SW480 (cell line): ENCODE measurements at places on chromosomes 13 and 19.

- DNase-seq, result no peak
Observed at GRCh38 chr19:19094513-19094912, 30.7 kb downstream of the SLC25A42 start.

DNA sequence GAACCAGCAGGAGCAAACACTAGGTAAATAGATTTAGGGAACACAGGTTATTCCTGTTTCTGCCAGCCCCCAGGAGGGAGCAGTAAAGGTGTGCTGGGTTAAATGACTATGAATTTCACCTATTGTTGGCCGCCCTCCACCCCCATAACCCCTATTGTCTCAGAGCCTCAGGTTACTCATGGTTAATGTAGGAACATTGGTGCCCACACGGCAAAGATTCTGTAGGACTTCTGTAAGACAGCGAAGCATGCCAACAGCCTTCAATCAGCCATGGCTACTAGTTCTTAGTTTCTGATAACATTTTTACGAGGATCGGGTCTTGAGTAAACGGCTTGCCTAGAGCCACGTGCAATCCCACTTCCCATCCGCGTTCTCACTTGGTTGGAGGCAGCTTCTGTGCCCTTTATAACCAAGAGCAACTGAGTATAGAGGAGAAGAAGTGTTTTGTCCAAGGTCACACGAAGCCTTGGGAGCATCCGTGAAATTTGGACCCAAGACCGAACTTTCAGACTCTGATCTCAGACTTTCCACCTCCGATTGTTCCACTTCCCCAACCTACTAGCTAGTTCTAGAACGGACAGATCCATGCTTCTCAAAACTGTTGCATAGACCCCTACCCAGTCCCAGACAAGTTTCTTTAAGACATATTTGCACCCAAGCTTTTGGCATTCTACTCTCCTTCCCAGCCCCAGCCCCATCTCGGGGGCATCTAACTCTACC, 5.1 kb upstream of the CACNG8 start:
- no peak for DNase-seq

DNA sequence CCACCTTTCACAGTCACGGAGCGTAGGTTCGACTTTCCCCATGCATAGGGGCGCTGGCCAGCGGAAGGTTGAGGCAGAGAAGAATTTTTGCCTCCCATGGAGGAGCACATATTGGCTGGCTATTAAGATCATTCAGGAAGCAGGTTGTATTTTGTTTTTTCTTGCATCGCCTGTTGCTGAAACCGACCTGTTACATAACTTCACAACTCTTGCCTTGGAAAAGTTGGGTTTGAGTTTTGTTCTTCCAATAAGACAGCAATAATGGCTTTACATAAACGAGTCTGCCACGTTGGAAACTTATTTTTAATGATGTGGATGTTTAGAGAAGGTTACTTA, 1.4 kb downstream of the UPF1 start:
- DNase-seq, result no peak

GRCh38 chr19:4229179-4229931, at the start of gene EBI3:
EBI3 (plus strand) TSS chr19:4229523; CDS start chr19:4229551, 28 bp downstream.
- peak; percentile 28 for DNase-seq

- DNase-seq, result no peak
Observed at GRCh38 chr13:97548138-97548537, 114.2 kb downstream of the RAP2A start.

- no peak for DNase-seq
Observed at GRCh38 chr19:18338541-18338940, 1.9 kb upstream of the PGPEP1 start.

- no peak for DNase-seq
Observed at GRCh38 chr19:30017172-30017571, 75.1 kb downstream of the URI1 start.

DNA sequence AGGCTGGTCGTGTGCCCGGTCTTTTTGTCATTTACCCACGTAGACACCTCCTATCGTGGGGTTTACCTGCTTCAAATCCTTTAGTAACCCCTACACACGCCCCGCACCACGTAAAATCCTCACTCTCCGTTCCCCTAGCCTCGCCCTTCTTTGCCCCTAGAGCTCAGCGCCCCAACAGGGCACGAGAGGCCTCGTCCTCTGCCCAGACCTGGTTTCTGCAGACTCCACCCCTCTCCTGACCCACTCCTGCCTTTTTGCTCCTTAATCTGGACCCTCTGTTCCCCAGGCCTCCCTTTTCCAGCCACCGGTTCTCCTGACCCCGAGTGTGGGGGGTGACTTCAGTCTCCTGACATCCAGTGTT, 412 bp downstream of the ZNF528 start:
- no peak for DNase-seq

- no peak for DNase-seq
Observed at GRCh38 chr13:107208889-107209288, 641.0 kb upstream of the ARGLU1 start.

- no peak for DNase-seq
Observed at GRCh38 chr13:60347690-60348089, 49.3 kb upstream of the TDRD3 start.

- DNase-seq, result no peak
Observed at GRCh38 chr13:64626105-64626504, 2604.0 kb downstream of the PCDH9 start.

GRCh38 chr13:21979161-21979806, 308.4 kb downstream of the FGF9 start:
- no peak for DNase-seq

DNA sequence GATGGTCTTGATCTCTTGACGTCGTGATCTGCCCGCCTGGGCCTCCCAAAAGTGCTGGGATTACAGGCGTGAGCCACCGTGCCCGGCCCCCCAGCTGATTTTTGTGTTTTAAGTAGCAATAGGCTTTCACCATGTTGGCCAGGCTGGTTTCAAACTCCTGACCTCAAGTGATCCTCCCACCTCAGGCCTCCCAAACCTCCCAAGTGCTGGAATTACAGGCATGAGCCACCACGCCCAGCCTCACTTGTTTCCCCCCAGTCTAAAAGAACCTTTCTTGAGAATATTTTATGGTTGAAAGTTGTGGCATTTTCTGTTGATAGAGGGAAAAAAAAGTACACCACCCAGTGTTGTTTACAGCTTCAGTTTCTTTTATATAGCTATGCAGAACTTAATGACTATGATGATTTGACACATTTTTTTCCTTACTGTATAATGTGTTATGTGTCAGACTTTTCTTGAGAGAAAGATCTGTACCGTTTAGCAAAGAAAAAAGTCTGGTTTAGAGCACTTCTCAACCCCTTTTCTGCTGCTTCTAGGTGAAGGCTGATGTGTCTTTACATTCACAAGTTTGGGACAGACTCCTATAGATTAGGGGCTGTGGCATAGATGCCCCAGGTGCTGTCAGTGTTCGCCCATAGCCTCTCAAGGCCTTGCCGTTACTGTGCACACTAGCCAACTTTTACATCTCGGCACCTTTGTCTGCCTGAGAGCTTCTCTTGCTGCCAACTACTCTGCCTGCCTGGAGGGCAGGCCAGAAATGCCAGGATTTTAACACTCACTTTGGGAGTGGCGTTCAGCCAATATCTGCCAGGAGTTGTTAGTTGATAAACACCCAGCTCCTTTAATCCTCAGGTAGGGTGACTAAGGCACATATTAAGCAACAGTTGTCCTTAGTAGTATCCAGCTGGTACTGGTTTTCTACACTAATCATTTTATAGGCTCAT, 33.0 kb downstream of the KCTD4 start:
- DNase-seq, result peak; percentile 27

GRCh38 chr19:19155495-19156219, 14.4 kb downstream of the MEF2B start:
- DNase-seq, result no peak

DNA sequence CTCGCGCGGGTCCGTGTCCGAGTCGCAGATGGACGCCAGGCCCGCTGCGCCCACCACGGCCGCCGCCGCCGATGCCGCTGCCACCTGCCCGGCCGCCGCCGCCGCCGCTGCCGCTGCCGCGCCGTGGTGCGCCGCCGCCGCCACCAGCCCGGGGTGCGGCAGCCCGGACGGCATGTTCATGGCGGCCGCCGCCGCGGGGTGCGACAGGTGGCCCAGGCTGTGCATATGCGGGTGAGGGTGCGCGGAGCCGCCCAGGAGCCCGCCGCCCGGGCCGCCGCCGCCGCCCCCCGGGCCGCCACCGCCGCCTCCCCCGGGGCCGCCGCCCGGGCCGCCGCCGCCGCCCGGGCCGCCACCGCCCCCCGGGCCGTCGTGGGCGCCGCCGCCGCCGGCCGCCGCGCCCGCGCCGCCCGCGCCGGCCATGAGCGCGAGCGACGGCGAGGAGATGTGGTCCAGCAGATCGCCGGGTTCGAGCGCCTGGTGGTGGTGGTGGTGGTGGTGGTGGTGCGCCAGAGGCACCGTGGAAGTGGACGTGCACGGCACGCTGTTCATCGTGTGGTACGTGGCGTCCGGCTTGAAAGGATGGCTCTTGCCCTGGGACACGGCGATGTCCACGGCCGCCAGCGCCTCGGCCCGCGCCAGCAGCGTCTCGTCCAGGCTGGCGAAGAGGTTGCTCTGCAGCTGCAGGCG, 1.3 kb downstream of the POU4F1 start:
- no peak for DNase-seq

GRCh38 chr19:22634450-22634827, 315 bp downstream of the ZNF492 start:
- no peak for DNase-seq

- peak; percentile 94 for DNase-seq
Observed at GRCh38 chr19:47633517-47633916, 24.6 kb downstream of the BICRA start.

GRCh38 chr13:30371649-30372265, 50.5 kb upstream of the UBE2L5 start:
- peak; percentile 41 for DNase-seq

DNA sequence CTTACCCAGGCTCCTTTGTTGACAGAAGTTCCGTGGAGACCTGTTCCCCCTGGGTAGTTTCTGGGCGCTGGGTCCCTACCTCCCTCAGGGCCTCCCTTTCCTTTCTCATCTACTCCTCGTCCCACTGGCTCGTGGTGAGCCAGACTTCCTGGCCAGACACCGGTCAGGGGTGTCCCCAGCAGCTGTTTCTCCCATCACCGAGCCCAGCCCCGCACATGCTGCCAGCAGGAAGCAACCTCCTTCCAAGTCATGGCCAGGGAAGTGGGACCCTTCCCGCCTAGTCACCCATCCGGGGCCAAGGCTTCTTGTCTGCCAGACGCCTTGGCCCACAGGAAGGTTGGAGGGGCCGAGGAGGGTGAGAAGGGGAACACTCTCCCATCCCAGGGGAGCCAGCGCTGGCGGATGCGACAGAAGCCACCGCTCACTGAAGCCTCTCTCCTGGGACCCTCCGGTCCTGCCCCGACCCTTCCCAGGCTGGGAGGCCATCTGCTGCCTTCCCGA, 5.7 kb downstream of the PAK4 start:
- DNase-seq, result no peak

DNA sequence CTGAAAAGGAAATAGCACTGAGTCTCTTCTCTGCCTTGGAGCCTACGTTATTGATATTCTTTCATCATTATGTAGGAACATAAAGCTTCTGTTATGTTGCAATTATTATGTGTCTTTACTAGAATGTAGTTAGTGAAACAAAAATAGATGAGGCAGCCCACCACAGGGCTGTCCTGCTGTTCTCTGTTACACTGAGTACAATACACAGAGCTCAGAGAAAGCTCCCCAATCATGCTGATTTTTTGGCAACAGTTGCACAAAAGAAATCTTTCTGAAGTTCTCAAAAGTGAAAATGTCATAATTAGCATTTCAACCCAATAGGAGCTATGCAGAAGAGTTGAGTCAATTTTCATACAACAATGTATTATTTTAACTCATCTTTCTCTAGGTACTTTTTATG, 119.5 kb downstream of the EFNB2 start:
- DNase-seq, result no peak

DNA sequence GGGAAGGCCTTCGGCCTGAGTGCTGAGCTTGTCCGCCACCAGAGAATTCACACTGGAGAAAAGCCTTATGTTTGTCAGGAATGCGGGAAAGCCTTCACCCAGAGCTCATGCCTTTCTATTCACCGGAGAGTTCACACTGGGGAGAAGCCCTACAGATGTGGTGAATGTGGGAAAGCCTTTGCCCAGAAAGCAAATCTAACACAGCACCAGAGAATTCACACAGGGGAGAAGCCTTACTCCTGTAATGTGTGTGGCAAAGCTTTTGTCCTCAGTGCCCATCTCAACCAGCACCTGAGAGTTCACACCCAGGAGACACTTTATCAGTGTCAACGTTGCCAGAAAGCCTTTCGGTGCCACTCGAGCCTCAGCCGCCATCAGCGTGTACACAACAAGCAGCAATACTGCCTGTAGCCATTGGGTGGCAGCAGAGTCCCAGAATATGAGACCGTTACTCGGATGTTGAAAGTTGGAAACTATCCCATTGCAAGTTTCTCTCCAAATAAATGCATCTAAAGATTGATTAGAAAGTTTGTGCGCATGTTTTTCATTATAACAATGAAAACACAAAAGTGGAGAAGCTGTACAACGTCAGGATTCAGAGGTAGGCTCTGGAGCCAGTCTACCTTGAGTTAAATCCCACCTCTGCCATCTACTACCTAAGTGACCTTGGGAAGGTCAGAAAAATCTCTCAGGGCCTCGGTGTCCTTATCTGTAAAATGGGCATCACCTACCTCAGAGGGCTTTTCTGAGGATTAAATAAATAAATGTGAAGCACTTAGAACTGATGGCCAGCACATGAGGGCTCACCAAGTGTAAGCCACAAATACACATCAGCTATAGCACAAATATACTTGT, 21.1 kb downstream of the ZNF473 start:
- peak; percentile 28 for DNase-seq

- no peak for DNase-seq
Observed at GRCh38 chr19:37403403-37403802, 32.5 kb downstream of the ZNF527 start.

DNA sequence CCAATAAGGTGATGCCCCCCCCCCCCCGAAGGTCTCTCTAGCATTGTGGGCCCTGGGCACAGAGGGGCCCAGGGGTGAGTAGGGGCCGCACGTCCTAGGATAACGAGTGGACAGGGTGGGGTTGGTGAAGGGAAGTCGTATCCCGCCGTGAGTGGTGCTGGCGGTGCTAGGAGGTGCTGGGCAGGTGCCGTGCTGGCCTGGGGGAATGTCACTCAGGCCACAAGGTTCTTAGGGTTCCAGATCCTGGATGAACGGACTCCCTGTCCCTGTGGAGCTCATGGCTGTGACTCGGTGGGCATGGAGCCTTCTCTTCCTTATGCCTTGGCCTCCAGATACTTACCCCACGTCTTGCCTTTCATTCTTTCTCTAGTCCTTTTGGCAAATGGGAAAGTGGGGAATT, 157.4 kb upstream of the SOX1 start:
- DNase-seq, result no peak

GRCh38 chr19:4976401-4977298, 7.7 kb downstream of the KDM4B start:
- DNase-seq, result no peak

- DNase-seq, result no peak
Observed at GRCh38 chr13:55500694-55501093, 1640.0 kb upstream of the PRR20A start.

- no peak for DNase-seq
Observed at GRCh38 chr19:1668486-1669270, 16.3 kb upstream of the TCF3 start.

GRCh38 chr19:17070912-17071311, 4.3 kb downstream of the HAUS8 start:
- no peak for DNase-seq

DNA sequence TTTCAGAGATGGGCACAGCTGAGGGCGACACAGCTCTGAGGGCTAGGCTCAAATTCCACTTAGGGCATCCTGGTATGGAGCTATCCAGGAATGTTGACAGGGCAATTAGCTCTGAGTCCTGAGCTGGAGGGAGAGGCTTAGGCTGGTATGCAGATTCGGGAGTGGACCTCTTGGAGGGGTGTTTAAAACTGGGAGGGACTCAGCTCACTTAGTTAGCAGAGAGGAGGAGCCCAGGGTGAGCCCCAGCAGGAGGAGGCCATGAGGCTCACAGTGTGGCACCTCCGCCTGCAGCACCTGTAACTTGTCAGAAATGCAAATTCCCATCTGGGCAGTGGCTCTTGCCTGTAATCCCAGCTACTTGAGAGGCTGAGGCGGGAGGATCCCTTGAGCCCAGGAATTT, 10.2 kb upstream of the NOP53 start:
- no peak for DNase-seq
